ENCODE measurements at places on chromosomes 16 and 17.

- DNase-seq = peak; percentile 58
Observed at GRCh38 chr16:31451681-31452351, 7.5 kb upstream of the ARMC5 start.

DNA sequence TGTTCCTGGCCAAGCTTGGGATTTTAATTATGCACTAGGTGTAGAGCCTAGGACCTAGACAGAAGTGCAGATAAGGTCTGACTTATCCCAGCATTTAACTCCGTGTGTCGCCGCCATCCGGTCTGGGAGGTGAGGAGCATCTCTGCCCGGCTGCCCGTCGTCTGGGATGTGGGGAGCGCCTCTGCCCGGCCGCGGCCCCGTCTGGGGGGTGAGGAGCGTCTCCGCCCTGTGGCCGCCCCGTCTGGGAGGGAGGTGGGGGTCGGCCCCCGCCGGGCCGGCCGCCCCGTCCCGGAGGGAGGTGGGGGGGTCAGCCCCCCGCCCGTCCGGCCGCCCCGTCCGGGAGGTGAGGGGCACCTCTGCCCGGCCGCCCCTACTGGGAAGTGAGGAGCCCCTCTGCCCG lies 7.1 kb upstream of the B4GALNT2 start:
- DNase-seq = no peak

GRCh38 chr17:59067756-59068155 lies 38.9 kb downstream of the TRIM37 start:
- no peak for DNase-seq

DNA sequence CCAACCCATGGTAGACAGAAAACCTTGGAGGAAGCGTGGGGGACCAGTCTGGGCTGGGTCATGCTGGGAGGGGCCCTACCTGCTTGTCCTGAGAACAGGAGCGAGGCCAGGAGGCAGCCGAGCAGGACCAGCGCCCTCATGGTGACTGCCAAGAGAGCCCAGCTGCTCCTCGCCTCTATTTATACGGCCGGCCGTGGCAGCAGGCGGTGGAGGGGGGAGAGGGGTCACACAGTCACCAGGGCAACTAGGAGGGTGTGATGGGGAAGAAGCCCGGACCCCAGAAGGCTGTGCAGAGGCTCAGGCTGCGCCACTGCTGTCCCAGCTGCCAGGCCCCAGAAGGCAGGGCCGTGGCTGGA lies at the start of gene SRL:
Gene SRL (minus strand): TSS at position 153 of the 356 bp plus-strand sequence. CDS start 13 bp downstream, at position 140.
- no peak for DNase-seq

GRCh38 chr17:73910206-73910605 lies 266.0 kb upstream of the SDK2 start:
- DNase-seq = no peak

GRCh38 chr17:12789481-12790248 lies at the start of gene ARHGAP44:
ARHGAP44 (plus strand) TSS chr17:12789498; CDS start chr17:12789839, 341 bp downstream.
- DNase-seq = peak; percentile 19

DNA sequence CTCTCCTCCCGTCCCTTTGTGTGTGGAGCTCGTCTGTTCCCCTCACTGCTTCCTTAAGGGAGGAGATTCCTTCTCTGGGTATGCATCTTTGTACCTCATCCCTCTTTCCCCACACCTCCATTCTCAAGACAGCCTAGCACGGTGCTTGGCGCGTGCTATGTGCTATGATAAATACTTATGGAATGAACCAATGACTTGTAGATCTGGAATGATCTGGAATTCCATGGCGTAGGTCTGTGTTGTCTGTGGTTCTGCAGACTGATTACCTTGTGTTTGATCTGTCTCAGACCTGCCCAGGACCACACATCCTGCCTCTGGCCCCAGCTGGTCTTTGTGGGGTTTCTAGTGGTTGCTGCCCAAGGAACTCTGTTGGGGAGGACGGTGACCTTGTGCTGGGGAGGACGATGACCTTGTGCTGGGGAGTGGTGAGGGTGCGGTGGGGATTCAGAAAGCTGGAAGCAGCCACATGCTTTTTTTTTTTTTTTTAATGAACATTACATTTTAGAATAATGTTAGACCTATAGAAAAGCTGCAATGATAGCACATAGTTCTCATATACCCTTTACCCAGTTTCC lies 33.5 kb upstream of the ETV4 start:
- no peak for DNase-seq

DNA sequence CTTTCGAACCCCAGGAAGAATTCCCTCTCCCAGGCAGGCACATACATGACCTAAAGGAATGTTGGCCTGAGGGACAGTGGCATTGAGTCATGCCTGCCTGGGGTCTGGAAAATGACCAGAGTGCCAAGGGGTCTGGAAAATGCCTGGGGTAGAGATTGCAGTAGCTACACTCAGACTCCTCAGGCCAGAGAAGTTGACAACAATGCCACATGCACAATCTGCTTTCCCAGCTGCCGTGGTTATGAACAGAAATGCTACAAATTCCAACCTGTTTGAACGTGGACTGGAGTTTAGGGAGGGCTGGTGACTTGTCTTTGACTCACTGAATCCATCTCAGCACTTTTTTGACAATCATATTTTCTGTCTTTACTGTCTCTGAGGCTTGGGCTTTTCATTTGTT lies 250.0 kb downstream of the ABCC12 start:
- no peak for DNase-seq

DNA sequence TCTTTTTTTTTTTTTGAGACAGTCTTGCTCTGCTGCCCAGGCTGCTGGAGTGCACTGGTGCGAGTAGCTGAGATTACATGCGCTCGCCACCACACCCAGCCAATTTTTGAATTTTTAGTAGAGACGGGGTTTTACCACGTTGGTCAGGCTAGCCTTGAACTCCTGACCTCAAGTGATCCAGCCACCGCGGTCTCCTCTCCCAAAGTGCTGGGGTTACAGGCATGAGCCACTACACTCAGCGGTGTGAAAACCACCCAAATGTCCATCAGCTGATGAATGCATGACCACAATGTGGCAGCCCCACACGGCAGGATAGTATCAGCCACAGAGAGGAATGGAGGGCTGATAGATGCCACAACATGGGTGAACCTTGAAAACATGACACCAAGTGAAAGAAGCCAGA lies 2.1 kb downstream of the P2RX5 start:
- no peak for DNase-seq

DNA sequence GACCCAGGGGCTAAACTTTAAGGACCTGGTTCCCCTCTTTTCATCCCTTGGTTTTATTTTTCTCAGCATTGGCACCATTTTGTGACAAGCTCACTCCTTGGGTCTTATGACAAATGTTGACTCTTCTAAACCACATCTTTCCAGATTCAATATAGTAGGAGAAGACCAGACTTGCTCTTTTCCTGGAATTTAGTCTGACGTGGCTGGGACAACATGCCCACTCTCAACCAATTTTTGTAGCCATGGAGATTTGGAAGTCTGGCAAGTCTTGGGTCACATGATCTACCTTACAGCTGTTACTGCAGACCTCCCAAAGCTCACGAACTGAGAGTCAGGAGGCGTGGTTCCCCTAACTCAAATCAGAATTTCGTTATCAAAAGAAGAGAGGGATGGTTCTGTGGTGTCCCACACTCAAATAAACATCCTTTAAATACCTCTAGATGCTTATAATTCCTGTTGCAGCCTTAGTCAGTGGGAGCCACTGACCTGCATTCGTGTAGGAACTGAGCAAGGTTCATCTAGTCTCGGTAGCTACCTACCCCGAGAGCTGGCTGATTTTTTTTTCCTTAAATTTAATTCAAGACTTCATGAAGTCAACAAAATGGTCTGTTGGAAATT lies 683.5 kb downstream of the MAF start:
- no peak for DNase-seq

DNA sequence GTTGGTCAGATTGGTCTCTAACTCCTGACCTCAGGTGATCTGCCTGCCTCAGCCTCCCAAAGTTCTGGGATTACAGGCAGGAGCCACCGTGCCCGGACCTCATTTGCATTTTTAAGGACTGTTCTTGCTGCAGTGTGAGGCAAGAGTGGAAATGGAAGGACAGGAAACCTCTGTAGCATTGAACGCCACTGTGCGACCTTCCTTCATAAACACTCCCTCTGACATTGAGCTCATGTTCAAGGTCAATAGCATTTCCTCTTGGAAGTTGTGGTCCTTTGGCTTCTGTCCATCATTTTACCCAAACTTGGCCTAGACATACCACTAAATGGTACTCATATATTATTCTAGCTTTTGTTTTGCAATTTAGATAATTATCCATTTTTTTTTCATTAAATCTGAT lies 32.8 kb upstream of the ABCA8 start:
- DNase-seq = no peak

DNA sequence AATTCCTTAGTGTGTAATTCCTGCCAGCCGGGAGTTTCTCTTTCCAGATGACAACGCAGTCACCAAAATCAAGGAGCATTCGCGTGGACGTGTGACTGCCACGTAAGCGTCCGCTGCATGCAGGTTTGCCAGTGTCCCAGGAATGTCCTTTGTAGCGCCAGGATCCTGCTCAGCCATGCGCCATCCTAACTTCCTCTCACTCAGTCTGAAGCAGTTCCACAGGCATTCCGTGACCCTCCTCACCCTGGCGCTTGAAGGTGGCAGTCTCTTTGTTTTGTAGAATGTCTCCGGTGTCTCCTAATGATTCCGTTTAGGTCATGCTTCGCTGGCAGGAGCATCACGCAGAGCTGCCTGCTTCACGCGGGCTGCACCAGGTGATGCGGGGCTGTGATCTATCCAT lies 88.6 kb downstream of the RPTOR start:
- no peak for DNase-seq

DNA sequence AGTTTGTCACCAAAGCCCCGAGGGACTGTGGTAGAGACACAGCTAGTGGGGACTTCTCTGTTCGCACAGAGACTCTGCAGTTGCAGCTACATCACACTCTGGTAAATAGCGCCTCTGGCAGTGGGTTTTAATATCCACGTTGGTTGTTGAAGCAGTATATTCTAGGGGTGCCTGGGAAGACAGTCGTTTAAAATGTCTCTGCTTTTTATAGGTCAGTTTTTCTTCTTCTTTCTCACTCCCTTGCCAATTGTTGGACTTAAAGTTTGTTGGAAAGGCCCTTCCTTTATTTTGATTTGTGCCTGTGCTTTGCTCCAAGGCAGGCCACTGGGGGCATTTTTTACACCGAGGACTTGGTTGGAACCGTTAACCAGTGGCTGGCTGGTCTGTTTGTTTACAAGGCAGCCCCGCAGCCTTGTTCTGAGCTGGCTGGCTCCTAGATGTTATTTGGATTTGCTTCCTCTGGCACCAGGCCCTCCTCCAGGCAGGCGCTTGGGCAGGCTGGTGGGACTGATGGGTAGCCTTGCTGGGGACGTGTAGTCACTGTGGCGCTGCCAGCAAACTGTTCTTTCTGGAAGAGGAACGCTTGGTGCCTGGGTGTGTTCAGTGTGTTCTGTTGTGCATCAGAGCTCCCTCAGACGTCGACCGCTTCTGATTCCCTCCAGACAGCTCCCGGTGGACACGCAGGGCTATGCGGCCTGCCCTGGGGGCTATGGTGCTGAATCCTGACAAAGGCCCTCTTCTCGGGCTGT lies 218.2 kb upstream of the CHMP6 start:
- peak; percentile 63 for DNase-seq

DNA sequence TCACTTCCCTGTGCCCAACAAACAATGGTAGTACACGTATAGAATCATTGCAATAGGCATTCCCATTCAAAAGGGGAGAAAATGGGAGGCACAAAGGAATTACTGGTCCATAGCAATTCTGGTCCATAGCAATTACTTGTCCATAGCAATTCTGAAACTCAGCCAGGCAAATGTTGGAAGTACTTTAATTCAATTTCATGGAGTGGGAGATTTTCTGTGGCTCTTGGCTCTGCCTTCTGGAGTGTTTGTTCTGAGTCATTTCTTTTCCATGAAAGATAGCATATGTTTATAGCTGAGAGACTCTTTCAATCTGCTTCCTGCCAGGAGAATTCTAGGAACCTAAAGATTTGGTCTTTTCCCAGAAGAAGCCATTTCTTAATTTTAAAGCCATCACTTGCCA lies 182.8 kb upstream of the ELAC2 start:
- DNase-seq = no peak

DNA sequence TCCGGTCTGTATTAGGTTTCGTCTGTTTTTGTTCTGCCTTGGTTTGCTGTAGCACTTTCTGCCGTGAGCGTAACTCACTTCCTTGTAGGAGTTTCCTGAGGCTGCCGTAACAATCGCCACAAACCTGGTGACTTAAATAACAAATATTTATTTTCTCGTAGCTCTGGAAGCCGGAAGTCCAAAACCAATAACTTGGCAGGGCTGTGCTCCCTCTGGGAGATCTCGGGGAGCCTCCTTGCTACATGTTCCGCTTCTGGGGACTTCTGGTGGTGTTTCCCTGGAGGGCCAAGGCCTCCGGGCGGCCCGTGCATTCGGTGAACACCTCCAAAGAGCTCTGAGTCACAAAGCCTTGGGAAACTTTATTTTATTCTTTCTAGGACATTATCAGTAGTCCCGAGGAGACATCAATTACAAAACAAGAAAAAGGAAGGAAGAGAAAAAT lies 6.8 kb upstream of the WDR45B start:
- DNase-seq = no peak

DNA sequence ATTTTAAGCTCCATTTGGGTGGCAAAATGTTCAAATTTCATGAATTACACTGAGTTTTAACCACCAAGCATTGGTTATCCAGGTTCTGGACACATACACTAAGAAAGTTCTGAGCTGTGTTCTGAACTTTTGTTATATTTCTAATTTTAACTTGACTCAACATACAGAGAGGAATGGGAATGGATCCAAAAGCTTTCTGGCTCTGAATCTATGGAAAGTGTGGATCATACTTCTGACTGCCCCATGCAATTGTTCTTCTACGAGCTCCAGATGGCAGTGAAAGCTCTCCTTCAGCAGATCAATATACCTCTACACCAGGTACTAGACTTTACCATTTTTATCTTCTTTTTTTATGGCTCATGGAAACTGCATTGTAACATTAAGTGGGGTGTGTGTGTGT lies 113.0 kb upstream of the NOG start:
- DNase-seq = no peak

GRCh38 chr17:53570731-53571130 lies 252.0 kb upstream of the KIF2B start:
- no peak for DNase-seq

DNA sequence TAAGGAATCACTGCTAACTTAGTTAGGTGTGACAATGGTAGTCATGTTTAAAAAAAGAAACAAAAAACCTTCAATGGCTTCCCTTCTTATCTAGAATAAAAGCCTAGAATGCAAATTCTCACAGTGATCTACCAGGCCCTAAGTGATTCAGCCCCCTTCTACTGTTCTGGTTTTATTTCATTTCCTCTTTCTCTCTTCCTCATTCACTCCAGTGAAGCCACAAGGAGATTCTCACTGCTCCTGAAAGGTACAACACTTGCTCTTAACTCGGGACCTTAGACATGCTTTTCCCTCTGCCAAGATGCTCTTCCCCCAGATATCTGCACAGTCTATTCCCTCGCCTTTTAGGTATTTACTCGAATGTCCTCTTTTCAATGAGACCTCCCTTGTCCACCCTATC lies 3.7 kb downstream of the PIGS start:
- no peak for DNase-seq

DNA sequence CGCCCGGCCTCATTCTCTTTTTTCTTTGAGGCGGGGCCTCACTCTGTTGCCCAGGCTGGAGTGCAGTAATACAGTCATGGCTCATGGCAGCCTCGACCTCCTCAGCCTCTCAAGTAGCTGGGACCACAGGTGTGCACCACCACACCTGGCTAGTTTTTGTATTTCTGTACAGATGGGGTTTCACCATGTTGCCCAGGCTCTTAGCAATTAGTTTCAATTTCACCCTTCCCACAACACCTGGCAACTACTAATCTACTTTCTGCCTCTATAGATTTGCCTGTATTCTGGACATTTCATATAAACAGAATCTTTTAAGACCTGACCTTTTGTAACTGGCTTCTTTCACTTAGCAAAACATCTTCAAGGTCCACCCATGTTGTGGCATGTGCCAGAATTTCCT lies 8.0 kb upstream of the NT5M start:
- no peak for DNase-seq

Data from C1 segment of cervical spinal cord (tissue), 14 donors.